ENCODE measurements at places on chromosomes 6 and 20. TPM values are rescaled to one million over a fixed set of nuclear protein-coding genes. Genes with fewer than 3 reads are reported as not detected.

GRCh38 chr6:31652925-31653724 is 664 bp upstream of the BAG6 start:
- peak; percentile 85 for DNase-seq

GRCh38 chr20:46270977-46271744 is 37.1 kb downstream of the CDH22 start:
- no peak for DNase-seq

DNA sequence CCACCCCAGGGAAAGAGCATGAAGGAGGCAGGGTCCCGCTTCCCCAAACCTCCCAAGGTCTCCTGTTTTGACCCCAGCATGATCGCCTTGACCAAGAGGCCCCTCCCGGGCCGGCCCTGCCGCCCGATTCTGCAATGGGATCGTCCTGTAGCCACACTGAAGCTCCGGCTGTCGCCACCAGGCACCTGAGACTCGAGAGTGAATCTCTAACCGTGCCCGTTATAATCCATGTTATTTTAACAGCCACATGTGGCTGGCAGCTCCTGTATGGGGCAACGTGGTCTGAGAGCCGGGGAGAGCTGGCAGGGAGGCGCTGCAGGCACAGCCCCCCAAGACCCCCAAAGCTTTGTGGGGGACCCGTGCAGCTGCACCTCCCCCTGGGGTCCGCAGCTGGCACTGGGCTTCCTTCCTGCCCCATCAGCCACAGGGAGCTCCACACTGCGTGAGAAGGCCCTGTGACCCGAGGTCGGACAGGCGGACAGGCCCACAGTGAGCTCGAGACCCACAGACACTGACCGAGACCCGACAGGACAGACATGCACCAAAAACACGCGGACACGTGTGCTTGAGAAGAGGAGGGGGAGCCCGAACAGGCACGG is 51.3 kb downstream of the KCNQ2 start:
- no peak for DNase-seq

DNA sequence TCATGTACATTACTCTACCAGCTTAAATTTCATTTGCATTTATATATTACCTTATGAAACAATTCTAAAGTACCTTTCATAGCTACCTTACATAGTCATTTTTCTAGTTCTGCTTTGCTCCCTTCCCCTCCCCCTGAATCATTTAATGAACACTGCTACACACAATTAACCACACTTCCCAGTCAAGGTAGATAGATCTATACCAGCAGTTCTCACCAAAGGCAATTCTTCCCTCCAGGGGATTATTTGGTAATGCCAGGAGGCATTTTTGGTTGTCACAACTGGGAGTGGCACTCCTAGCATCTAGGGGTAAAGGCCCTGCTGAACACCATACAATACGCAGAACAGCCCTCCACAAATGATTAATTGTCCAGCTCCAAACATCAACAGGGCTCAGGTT is 143.9 kb upstream of the SHLD1 start:
- DNase-seq = no peak

- DNase-seq = no peak
Measured at GRCh38 chr6:63391203-63391970, 71.6 kb upstream of the LGSN start.

DNA sequence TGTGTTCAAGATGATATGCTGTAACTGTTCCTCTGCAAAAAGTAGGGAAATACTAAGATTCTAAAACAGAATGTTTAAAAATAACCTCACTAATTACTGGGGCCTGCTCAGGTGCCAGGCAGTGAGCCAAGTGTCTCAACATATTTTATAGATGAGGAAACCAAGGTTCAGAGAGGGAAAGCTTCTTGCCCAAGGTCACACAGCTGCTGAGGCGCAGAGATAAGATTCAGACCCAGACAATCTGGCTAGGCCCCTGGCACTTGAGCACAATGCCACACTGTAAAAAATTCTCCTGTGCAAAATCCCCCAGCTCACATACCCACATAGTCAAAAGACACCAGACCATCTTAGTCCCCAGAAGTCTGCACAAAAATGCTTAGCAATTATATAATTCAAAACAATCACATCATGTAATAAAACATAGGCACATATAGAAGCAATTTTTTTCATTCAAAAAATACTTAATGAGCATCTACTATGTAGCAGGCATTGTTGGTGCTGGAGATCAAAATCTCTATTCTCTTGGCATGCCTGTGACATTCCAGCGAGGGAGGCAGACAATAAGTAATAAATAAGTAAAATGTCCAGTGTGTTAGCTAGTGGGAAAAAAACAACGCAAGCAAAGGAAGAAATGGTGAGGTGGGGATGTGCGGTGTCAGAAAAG is 10.3 kb downstream of the PREX1 start:
- no peak for DNase-seq

DNA sequence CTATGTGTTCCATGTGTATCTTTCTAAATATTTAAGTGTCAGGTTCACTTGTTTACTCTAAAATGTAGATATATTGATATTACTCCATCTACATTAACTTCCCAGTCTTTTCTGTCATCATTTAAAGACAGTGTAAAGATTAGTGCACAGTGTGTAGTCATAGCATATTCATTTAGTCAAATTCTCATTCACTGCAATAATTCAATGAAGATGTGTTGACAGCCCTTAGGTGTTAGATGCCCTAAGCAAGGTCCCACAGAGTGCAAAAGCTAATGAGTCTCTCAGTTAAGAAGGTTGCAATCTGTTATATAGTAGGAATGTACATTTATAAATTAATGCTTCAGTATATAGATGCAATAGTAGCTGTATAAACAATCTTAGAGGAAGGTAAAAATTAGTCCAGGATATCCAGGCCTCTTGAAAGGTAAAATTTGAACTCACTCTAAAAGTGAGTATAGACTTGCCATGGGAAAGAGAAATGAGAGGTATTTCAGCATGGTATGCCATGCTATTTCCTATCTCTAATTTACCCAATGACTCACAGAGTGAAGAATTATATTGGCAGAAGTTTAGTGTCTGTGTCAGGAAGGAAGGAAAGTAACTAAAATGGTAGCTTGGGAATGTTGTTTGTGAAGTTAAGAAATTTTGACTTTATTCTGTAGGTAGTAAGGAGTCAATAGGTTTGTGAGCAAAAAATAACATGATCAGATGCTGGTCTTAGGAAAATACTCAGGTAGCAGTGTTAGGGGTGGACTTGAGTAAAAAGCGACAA is 969.9 kb upstream of the CITED2 start:
- DNase-seq = no peak

DNA sequence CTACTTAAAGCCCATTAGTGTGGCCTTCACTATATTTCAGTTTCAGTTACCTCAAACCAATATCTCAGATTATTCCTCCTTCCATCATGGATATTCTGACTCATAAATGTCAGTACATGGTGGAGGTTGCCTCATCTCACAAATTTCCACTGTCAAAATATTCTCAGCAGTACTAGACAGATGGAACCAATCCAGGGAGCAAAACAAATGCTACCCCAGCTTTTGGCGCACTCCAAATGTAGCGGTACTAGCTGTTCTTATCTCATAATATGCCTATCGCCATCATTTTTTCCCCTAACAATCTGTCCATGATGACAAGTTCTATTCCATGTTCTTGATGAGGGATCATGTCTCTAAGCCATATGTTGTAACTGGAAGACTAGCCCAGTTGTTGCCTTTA is 1026.1 kb downstream of the KIF16B start:
- DNase-seq = no peak

GRCh38 chr6:28943223-28943556 is 19.4 kb upstream of the TRIM27 start:
- DNase-seq = no peak

DNA sequence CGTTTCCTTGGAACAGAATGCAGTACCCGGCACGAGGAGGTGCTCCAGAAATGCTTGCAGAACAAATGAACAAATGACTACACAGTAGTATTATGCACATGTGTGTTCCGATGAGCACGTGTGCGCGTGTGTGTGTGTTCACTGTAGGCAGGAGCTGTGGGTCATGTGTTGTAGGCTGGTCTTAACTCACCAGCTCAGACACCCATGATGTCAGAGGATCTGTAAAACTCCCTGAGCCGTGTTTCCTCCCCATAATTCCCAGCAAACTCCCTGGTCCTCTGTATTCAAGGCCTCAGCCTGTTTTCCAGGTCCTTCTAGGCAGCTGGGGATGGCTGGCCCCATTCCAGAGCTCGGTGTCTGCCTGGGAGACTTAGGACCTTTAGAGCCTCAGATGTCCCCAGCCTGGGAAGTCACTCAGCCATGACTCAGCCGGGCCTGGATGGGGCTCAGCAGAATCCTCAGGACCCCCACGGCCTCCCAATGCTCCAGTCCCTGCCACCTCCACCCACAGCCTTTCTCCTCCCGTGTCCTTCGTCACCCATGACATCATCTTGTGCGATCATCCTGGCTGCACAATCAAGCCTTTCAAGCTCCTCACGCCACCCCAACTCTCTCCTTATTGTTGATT is 475.0 kb upstream of the SULF2 start:
- no peak for DNase-seq

- no peak for DNase-seq
Measured at GRCh38 chr6:154506582-154506981, 3.9 kb downstream of the CNKSR3 start.

- no peak for DNase-seq
Measured at GRCh38 chr6:5423251-5423650, 161.9 kb downstream of the FARS2 start.

DNA sequence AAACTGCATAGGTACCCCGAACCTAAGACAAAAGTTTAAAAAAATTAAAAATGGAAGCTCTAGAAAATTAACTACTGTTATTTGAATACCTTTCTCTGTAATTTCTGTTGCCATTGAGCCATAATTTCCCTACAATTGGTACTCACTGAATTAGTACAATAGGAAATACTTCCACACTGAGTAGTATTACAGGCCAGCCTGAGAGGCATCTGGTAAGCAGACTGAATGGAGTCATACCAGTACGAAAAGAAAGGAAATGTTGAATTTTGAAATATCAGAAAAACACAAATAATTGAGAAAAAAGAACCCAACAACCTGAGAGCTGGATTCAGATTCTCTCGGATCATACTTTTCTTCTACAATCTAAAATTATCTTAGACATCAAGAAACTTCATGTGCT is 791.3 kb downstream of the TENT5A start:
- no peak for DNase-seq

DNA sequence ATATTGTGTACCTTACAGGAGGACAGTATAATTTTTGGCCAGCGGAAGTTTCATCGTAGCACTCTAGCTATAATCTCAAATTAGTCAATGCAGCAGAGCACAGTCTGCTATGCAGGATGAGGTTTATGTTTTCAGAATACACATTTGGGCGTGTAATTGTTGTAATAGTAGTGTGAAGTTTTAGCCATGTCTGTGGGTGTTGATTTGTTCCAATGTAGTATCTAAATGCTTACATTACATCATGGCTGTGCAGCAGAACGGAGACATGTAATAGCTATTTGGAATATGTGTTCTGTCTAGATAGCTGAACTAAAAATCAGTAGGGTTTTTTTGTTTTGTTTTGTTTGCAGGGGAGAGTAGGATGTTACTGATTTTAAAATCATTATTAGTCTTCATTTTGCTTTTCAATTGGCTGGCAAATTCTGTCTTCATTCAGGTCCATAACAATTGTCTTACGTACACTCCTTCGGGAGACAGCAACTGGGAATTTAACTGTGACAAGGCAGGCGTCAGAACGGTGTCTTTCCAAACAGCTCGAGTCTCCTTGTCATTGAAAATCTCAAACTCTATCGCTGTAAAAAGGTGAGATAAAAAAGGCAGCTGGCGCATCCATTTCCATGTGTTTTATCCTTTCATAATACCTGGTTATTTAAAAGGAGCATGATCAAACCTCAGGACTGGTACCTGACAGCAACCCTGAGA is 65.1 kb upstream of the CDH4 start:
- no peak for DNase-seq

DNA sequence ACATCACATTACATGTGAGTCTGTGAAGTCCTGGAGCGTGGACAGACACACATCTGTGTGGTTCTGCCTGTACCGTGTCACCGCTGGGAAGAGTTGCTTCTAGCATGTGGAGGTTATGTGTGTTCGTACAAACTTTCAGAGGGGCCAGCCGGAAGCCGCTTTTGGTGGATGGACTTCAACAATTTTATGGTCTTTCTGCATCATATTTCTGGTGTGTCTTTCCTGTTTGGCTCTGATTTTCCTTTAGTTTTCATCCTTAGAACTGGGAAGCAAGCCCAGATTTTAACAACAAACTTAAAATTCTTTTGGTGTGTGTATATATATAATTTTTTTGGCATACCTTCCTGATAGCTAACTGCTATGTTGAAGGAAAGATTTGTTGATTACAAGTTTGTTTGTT is 71.2 kb downstream of the TIAM2 start:
- no peak for DNase-seq

DNA sequence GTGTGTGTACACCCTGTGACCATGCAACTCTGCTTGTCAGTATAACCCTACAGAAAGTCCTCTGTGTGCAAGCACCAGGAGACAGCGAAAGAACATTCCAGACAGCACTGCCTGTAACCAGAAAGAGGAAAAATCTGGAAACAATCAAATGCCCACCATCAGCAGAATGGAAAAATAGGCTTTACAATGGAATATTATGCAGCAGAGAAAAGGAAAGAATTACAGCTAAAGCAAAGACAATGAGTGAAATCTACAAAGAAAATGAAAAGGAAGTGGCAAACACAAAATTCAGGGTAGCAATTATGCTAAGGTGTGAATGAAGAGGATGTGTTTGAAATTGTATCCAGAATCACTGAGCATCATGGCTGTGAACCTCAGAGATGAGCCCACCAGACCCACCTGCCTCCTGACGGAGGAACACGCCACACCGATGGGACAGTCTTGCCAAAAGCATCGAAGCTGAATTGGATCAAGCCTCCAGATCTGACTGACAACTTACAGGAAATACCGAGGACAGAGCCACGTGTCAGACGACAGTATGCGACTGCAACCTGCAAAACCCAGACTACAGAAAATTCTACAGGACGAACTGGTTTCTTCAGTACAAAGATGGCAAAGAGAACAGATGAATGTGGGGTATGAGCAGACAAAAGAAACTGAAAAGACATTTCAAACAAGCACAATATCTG is 133.2 kb downstream of the NFATC2 start:
- DNase-seq = no peak

DNA sequence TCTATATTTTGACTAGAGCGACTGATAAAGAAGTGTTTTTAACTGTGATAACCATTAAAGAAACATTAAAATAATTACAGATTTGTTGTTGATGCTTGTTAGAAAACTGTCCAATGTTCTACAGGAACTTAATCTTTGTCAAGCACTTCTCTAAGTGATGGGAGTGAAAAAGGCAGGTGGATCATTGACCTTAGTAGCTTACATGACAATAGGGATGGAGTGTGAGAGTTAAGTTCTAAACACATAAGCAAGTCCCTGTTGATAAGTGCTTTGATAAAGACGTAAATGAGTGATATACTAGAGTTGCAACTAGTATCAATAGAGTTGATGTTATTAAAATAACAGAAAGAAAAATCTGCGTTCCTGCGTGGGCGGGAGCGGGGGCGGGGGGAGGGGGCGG is 931.5 kb upstream of the EPHA7 start:
- no peak for DNase-seq

The SLCO4A1 gene
- 44.9 TPM for total RNA-seq

The PFDN4 gene
- total RNA-seq = 37.1 TPM

The LTB gene
- 196 TPM for total RNA-seq

The SLC35F1 gene
- total RNA-seq = not detected

The KCNQ5 gene
- total RNA-seq = 7.9 TPM

The ANKRD66 gene
- not detected for total RNA-seq

The SOBP gene
- 1.0 TPM for total RNA-seq

The C6orf118 gene
- not detected for total RNA-seq

Measured in CD8-positive, alpha-beta memory T cell (primary cell).